ENCODE measurements at places on chromosomes 5 and 9.

GRCh38 chr5:135569755-135570452 lies 8.9 kb downstream of the CXCL14 start:
- DNase-seq = peak; percentile 69

DNA sequence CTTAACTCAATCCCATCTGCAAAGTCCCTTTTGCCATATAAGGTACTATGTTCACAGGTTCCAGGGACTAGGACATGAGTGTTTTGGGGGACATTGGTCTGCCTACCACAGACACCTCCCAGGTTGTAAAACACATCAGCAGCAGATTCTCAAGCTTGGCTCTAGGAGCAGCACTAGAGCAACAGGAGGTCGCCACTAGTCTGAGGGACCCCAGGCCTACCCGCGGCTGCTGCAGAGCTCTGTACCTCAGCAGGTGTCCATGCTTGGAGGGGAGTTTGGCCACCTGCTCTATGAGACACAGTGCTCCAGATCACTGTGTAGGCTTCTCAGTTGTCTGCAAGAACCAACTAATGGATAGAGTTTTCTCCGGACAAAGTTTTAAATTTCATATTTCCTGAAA lies 262.2 kb upstream of the ARRDC3 start:
- no peak for DNase-seq

GRCh38 chr5:150778517-150779396 lies at the start of gene SMIM3:
Gene SMIM3, plus strand, starts transcription at chr5:150778757. Its CDS starts 16,684 bp downstream, at chr5:150795441.
- peak; percentile 55 for DNase-seq

DNA sequence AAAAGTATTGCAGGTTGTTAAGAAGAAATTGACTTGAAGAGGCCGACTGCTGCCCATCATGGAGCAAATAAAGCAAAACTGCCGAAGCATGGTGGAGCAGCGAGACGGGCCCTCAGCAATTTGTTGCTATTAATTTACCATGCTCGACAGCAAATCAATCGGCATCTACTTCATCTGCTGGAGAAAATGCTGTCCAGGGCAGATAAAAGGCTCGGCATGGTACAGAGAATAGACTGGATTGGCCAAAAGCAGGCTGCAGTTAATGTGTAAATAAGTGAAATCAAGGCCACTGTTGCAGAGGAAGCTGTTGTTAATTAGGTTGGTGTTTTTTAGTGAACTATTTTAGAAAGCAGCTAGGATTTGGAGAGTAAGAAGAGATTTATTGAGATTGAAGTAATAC lies 8.3 kb downstream of the TLE4 start:
- no peak for DNase-seq

DNA sequence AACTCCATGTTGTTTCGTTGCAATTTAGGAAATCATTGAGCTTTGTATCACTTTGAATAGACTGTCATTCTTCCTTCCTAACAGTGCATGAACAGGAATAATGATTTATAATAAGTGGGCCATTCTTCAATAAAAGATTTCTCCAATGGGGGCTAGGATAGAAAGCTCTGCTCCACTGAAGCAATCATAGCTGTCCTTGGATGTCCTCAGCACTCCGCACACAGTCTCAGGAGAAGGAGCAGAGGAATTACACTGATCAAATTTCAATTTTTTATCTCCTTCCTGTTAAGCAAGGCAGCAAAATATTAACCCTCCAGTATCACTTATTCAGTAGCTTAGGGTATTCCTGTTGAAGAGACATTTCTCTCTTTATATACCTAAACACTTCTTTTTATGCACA lies 532.7 kb upstream of the ST8SIA4 start:
- DNase-seq = no peak

- no peak for DNase-seq
Measured at GRCh38 chr5:123673107-123673506, 161.1 kb downstream of the CSNK1G3 start.

DNA sequence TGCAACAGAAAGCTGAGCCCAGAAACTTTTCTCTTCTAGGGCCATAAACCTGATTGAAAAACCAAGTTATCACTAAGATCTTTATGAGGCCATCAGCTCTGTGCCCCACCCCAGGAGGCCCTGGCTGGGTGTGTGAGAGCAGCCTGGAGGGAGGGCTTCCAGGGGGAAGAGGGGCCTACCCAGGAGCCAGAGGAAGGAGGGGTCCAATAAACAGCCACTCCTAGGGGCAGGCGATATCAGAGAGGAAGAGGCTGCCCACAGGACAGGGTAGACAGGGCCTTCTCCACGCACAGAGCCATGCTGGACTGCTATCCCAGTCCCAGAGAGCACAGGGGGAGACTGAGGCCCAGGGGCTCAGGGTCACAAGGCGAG lies 4.5 kb upstream of the CDX1 start:
- DNase-seq = no peak

DNA sequence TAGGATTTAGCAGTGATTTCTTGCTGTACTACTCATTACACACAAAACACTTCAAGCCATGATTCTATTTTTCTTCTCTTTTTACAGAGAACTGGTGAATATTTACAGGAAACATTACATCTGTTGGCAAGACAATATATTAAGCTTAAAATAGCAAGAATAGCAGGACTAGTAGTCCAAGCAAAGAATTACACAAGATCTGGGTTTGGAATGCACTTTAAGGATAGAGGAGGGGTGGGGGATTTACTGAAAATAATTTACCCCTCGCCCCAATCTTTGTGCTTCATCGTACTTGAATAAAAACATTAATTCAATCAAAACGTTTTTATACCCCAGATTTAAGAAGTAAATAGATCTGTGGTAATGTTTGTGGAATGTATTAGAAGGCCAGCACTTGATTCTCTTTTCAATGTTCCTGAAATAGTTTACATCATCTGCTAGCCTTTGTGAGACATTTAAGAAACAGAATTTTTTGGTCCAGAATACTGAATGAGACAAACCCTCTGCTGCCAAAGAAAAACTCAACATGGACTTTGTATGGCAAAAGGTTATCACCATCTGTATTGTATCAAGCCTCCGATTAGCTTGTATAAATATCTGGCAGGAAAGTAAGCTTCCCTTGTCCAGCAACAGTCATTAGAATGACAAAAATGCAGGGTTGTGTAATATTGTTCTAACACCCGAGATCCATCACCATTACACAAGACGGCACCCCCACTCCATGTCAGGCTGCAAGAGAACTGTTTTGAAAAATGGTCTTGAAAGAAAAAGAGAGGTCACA lies 23.8 kb downstream of the SVEP1 start:
- no peak for DNase-seq

DNA sequence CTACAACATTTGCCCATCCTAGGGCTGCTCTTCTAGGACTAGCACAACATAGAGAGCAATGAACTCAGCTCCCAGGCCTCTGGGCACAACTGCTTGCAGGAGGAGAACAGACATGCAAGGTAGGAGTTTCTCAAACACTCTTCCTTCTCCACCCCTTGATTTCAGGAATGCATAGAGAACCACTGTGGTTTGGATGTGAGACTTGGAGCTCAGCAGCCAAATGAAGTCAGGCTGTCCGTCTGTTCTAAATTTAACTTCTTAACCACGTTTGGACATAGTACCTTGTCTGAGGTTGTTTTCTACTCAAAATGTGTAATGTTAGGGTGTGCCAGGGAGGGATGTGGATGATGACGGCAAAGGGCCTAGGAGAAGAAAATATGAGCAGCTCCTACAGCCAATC lies 515.1 kb upstream of the TNC start:
- DNase-seq = no peak
